IPS DF 6.9 (cell line): ENCODE measurements at places on chromosomes 7 and 10.

- DNase-seq, result no peak
Observed at GRCh38 chr10:116263870-116264655, 8.9 kb downstream of the GFRA1 start.

- DNase-seq, result no peak
Observed at GRCh38 chr10:31395695-31396094, 76.7 kb downstream of the ZEB1 start.

DNA sequence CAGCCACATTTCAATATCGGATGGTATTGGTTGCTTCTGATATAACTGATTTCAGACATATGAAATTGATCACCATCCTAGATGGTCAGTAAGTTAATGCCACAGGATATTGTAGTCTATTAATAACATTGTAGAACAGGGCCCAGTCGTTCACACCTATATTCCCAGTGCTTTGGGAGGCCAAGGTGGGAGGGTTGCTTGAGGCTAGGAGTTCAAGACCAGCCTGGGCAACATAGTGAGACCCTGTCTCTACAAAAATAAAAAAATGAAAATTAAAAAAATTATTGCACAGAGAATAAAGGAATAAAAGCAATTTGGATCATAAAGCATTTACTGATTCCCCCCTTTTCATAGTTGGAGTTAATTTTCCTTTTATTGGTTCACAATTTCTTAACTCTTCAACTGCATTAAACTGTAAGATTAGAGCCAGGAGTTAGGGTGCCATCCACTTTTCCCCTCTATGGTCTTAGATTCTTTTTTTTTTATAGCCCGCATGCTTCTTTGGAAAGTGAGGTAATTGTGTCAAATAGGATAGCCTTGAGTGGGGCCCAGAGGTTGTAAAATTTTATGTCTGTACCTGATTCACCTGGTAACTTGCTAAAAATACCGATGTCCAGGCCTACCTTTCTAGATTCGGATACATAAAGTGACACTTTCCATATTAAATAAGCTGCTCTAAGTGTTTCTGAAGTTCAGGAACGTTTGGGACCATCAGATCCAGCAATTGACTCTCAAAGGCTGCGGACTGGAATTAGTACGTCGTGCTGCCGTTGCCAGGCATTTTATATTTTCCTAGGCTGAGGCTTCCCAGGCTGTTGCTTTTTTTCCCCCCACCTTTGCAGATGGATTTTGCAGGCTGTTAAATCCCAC lies 24.7 kb downstream of the ADK start:
- no peak for DNase-seq

DNA sequence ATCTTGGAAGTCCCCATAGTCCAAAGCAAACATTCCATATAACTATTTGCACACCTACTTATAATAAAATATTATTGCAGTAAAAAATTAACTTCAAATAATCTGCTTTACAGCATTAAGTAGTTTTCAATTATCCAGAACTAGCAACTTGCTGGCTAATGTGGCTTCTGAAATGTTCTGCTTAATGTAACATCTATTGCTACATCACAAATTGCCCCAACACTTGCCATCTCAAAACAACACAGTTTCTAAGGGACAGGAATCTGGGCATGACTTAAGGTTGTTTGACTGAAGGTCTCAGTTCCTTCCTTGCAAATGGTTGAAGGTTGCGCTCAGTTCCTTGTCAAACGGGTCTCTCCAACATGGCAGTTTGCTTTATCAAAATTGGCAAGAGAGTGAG lies 378.5 kb upstream of the SEMA3C start:
- DNase-seq, result no peak

DNA sequence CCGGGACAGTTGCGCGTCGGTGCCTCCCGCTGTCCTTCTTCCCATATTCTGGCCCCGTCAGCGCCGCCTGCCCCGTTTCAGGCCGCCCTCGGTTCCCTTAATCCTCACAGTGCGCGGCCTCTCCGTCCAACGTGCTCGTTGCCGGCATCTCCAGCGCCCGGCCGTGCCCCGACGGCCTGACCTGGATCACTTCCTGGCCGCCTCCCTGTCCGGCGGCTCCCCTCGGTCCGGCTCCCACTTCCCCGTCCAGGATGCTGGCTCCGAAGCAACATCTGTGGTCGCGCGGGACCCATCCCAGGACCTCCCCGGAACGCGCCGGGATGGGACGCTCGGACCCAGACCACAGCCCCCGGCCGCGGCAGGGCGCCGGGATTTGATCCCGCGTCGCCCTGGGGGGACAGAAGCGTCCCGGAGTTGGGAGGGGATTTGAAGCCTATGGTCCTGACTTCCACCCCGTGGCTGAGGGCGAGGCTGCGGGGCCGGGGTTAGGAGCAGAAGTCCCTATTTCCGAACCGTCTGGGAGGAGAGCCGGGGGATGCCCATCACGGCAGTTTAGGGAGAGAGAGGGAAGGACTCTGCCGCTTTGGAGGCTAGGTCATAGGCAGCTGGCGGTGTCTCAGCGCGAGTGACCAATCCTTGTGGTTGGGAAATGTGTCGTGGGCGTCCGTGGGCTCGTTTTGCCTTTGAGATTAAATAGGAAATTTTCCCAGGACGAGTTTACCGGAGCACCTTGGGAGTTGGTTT lies 53.8 kb downstream of the KCTD7 start:
- DNase-seq, result no peak
